ENCODE measurements at places on chromosomes 1 and 21.

- peak; percentile 24 for DNase-seq
These were observed 5.1 kb upstream of the VWA1 start for GRCh38 chr1:1430114-1430982.

GRCh38 chr1:212237651-212238050 lies 47.6 kb upstream of the PPP2R5A start:
- no peak for DNase-seq

GRCh38 chr21:25709684-25710265 lies 24.9 kb downstream of the ATP5PF start:
- DNase-seq: no peak

DNA sequence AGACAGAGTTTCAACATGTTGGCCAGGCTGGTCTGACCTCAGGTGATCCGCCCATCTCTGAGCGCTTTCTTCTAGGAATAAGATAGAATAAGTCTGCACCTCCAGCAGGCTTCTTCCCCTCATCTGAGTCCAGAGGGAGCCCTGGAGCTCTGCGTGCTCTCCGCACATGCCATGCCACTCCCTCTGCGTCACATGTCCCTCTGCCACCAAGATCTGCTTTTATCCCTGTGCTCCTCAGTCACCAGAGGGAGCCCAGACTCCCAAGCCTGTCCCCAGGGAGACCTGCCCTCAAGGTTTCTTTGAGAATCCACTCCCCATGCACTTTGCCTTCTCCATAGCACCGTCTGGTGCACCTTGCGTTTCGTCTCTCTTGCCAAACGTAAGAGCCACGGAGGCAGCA lies 213.0 kb downstream of the CAMTA1 start:
- no peak for DNase-seq

- peak; percentile 80 for DNase-seq
These were observed 122.8 kb downstream of the ACTL8 start for GRCh38 chr1:17877896-17878295.
